Activated naive CD4-positive, alpha-beta T cell treated with anti-CD3 and anti-CD28 coated beads for 36 hours (primary cell): ENCODE measurements at places on chromosomes 7 and 10. TPM values are rescaled to one million over a fixed set of nuclear protein-coding genes. Genes with fewer than 3 reads are reported as not detected.

DNA sequence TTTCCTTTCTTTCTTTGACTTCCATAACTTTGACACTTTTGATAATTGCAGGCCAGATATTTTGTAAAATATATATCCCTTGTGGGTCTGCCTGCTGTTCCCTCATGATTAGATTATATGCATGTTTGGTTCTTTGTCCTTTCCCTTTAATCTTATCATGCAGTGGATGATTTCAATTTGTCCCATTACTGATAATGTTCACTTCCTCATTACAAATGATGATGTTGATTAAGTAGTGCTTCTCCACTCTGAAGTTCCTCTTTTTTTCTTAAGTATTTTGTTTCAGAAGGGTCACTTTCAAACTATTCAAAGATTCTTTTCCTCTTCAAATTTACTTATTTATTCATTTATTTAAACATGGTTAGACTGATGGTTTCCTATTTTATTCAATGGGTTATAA is 898.1 kb downstream of the XPNPEP1 start:
- no peak overlapping the region for H3K27ac ChIP-seq
- DNase-seq, result no peak
- no peak overlapping the region for H3K4me3 ChIP-seq
- no peaks in the 10 kb centered on the region for H3K36me3 ChIP-seq

DNA sequence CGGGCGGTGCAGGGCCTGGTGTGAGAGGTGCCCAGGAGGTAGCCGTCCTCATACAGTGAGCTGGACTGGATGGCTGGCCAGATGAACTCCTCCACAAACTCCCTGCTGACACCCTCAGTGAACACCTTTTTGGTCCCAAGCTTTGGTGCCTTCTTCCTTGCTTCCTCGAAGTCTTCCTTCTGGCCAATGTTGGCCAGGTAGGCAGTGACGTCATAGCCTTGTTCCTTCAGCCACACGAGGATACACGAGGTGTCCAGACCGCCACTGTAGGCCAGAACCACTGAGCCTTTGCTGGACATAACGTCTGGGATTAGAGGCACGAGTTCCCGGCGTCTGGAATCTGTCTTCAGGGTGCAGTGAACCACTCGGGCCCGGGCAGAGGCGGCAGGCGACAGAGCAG is 206.8 kb upstream of the SP4 start:
- H3K36me3 ChIP-seq, result no peaks in the 10 kb centered on the region
- H3K4me1 ChIP-seq, result no peaks in the 10 kb centered on the region
- no peaks in the 10 kb centered on the region for H3K27me3 ChIP-seq
- no peak for DNase-seq

DNA sequence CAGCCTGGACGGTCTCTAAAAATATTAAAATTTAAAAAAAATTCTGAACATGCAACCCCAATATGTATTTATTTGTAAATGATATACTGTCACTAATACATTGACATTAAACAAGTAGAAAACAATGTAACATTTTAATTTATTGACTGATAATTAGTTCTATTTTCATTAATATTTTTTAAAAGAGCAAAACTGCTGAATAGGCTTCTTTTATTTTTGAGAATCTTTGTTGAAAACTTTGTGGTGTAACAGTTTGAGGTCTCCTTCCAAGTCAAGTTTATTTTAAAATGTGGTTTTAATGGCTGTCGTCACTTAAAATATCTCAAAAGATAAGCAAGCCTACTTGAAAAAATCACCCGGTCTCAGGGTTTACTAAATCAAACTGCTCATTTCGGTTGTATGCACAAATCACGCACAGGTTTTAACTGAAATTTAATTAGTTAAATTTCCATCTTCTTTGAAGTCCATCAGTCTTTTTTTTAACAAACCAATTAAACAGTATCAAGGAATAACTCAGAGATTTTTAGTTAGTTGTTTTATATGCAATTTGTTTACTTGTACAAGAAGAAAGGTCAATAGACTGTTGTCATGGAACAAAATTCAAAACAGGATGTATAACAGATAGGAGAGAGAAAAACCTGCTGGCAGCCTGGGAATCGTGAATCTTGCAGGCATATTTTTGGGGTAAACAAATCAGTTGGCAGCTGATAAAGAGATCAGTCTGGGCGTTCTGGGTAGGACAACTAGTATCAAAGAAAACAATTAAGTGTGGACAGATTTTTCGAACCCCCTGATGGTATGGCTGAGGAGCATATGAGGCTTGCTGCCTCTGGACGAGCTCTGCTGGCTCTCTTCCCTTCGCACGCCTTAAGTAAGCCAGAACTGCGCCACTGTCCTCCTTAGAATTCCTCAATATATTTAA is 9.7 kb upstream of the EDRF1 start:
- no peak overlapping the region for H3K4me3 ChIP-seq
- H3K4me1 ChIP-seq, result no peaks in the 10 kb centered on the region
- H3K27me3 ChIP-seq, result peaks cover 14% of the 10 kb centered on the region
- no peak overlapping the region for H3K27ac ChIP-seq
- peaks cover 3% of the 10 kb centered on the region for H3K36me3 ChIP-seq

GRCh38 chr10:23217471-23217870 is 25.4 kb downstream of the PTF1A start:
- no peaks in the 10 kb centered on the region for H3K4me1 ChIP-seq
- no peak overlapping the region for H3K27ac ChIP-seq
- no peak for DNase-seq
- H3K27me3 ChIP-seq, result peaks cover 8% of the 10 kb centered on the region
- H3K36me3 ChIP-seq, result no peaks in the 10 kb centered on the region

DNA sequence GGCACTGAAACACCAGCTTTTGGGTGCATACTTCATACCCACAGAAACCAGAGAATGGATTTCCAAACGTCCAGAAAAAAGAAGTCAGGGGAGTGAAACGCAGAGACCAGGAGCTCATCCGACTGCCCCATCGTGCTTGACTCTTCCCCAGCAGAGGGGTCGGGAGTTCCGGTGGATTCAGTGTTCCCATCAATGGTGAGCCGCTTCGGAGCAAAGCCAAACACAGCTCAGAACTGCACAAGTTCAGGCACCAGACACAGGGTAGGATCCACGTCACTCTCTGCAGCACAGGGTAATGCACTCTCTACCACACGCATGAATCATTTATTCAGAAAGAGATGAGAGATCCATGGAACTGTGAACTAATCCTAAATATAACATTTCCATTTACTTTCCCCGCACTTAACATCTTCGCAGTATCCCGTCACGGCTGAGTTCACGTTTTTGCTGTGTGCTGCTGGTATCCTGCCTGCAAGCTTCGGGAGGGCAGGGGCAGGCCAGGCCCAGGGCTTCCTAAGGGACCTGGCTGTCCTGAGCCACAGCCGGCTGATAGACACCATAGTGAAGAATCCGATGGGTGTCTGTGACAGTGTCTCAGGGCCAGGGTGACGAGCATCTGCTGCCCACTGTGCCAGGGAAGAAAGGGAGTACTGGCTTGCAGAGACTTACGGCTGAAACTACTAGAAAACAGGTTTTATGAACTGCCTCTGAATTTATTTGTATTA is 545.3 kb downstream of the PTPRN2 start:
- no peaks in the 10 kb centered on the region for H3K36me3 ChIP-seq
- H3K27me3 ChIP-seq, result peaks cover 7% of the 10 kb centered on the region

- peaks cover 7% of the 10 kb centered on the region for H3K36me3 ChIP-seq
- H3K4me1 ChIP-seq, result peaks cover 5% of the 10 kb centered on the region
- no peaks in the 10 kb centered on the region for H3K27me3 ChIP-seq
- peak; percentile 31 for DNase-seq
Observed at GRCh38 chr10:73814896-73815718, 3.7 kb upstream of the NDST2 start.

- peaks cover 5% of the 10 kb centered on the region for H3K36me3 ChIP-seq
- H3K27ac ChIP-seq, result no peak overlapping the region
- no peak for DNase-seq
- peaks cover 16% of the 10 kb centered on the region for H3K4me1 ChIP-seq
- no peaks in the 10 kb centered on the region for H3K27me3 ChIP-seq
Observed at GRCh38 chr10:24929056-24929544, 23.3 kb downstream of the PRTFDC1 start.

GRCh38 chr7:63918986-63919385 is 79.7 kb upstream of the ZNF722 start:
- DNase-seq, result no peak
- H3K27me3 ChIP-seq, result no peaks in the 10 kb centered on the region
- no peak overlapping the region for H3K4me3 ChIP-seq
- H3K27ac ChIP-seq, result no peak overlapping the region

DNA sequence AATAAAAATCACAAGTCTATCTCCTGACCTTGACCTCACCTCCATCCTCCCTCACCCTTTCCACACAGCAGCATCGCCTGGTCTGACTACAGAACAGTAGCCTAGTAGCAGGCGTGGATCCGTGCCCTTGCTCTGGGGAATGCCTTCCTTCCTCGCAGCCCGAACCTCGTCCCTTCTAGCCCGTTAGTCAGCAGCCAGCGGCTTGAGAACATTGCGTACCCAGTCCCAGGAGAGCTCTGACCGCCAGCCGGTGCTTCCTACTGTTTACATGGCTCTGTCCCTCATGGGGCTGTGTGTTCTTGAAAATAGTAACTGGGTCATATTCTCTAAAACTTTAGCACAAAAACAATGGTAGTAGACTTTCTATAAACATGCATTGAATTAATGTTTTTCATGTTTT is 682.7 kb upstream of the IGFBP3 start:
- no peaks in the 10 kb centered on the region for H3K4me1 ChIP-seq
- no peak for DNase-seq
- no peaks in the 10 kb centered on the region for H3K27me3 ChIP-seq

GRCh38 chr10:112775892-112776674 is 174.0 kb upstream of the TCF7L2 start:
- H3K36me3 ChIP-seq, result peaks cover 4% of the 10 kb centered on the region
- no peaks in the 10 kb centered on the region for H3K4me1 ChIP-seq
- no peaks in the 10 kb centered on the region for H3K27me3 ChIP-seq
- H3K27ac ChIP-seq, result no peak overlapping the region

- no peak overlapping the region for H3K4me3 ChIP-seq
- DNase-seq, result no peak
- no peaks in the 10 kb centered on the region for H3K36me3 ChIP-seq
- no peak overlapping the region for H3K27ac ChIP-seq
- peaks cover 58% of the 10 kb centered on the region for H3K4me1 ChIP-seq
Observed at GRCh38 chr10:7291487-7292270, 119.2 kb downstream of the SFMBT2 start.

DNA sequence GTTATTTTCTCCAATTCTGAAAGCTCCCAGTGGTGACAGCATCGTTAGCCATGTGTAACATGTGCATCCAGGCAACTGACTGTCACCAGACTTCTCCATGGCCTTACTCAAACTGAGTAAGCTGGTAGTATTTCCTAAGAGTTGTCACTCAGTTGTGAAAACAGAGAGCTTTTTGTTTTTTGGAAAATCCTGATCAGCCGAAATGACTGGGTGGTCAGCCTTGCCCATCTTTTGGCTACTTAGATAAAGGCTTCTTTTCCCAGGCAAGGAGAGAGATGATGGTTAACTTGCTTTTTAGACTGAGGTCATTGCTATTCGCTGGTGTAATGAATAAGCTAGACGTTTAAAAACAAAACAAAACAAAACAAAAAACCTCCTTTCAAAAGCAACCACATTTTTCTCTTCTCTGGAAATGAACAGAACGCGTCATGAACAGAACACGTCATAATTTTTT is 159.5 kb upstream of the KLF14 start:
- no peaks in the 10 kb centered on the region for H3K27me3 ChIP-seq
- H3K4me3 ChIP-seq, result no peak overlapping the region
- H3K4me1 ChIP-seq, result peaks cover 75% of the 10 kb centered on the region

GRCh38 chr7:33671531-33672262 is 233.6 kb upstream of the BMPER start:
- no peaks in the 10 kb centered on the region for H3K4me1 ChIP-seq
- H3K27ac ChIP-seq, result no peak overlapping the region
- DNase-seq, result no peak
- H3K27me3 ChIP-seq, result no peaks in the 10 kb centered on the region
- H3K4me3 ChIP-seq, result no peak overlapping the region

DNA sequence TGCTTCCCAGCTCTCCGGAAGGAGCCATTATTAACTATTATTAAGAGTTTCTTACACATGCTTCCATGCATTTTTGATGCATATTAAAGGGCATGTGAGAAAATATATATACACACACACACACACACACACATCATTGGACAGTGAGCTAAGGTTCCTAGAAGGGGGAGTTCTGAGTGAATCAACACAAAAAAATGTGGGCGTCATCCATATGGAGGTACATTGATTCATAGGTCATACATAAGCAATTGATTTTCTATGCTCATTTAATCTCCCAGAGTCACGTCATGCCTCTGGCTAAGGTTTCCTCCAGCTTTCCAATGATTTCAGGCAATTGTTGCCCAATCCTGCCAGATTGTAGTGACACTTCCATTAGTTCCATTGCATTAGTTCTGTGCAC is 269.4 kb downstream of the DNAJB9 start:
- no peak overlapping the region for H3K4me3 ChIP-seq
- H3K27ac ChIP-seq, result no peak overlapping the region
- H3K4me1 ChIP-seq, result no peaks in the 10 kb centered on the region

- no peak for DNase-seq
- H3K4me3 ChIP-seq, result no peak overlapping the region
- H3K27ac ChIP-seq, result no peak overlapping the region
- H3K36me3 ChIP-seq, result no peaks in the 10 kb centered on the region
Observed at GRCh38 chr7:28835800-28836199, 122.3 kb downstream of the TRIL start.

DNA sequence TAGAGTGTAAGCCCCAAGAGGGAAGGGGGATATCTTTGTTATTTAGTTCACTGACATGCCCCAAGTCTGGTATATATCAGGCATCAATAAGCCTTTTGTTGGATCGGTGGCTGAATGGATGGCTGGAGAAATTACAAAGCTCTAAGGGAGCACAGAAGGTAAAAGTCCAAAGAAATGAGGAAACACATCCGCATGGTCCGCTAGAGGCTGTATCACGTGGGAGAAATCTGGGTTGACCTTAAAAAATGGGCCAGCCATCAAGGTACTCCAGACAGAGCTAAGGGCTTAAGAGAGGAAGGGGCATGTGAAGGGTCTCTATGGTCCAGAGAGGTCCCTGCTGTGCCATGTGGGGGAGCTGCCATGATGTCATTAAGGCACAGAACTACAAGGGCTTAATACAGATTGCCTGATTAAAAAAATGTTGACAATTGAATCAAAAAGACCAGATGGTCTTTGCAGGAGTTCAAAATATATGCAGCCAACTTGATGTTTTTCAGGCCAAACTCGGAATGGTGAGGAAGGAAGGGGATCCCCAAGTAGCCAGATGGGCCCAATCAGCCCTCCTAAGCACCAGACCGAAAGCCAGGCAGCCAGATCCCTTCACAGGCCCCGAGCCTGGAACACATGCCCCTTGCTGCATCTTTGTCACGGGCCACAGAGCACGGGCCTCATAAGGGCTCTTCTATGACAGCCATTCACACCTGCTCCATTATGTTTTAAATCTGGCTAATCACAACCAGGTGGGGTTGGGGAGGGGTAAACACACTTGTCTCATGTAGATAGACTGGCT is 31.9 kb downstream of the SCRN1 start:
- H3K27me3 ChIP-seq, result peaks cover 2% of the 10 kb centered on the region
- H3K36me3 ChIP-seq, result no peaks in the 10 kb centered on the region
- no peak overlapping the region for H3K27ac ChIP-seq
- H3K4me1 ChIP-seq, result peaks cover 10% of the 10 kb centered on the region
- DNase-seq, result no peak
- no peak overlapping the region for H3K4me3 ChIP-seq

The HMX3 gene
- not detected for total RNA-seq

The VAX1 gene
- total RNA-seq, result not detected
